ENCODE measurements at places on chromosomes 7 and 10.

DNA sequence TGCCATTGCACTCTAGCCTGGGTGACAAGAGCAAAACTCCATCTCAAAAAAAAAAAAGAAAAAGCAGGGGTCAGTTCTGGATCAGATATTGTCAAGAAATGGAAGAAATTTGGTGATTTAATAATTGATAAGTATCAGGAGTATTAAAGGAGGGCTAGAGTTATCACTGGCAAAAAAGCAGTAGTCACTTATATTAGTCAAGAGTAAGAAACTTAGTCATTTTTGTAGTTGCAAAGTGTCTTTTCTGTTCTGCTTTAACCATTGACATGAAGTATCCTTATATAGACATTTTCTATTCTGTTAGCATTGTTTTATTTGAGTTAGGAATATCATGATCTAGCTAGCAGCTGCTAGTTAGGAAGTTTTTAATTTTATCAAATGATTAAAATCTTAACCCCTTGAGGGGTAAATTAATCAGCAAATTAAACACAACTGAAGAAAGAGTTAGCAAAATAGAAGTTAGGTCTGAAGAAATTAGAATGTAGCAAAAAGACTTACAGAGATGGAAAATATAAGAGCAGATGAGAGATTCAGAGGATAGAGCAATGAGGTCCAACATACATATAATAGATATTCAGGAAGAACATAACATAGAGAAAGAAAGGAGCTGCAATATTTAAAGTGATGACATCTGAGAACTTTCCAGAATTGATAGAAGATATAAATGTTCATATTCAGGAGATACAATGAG lies 7.3 kb upstream of the CCDC6 start:
- DNase-seq: no peak

GRCh38 chr7:9036080-9036479 lies 602.7 kb downstream of the NXPH1 start:
- no peak for DNase-seq

DNA sequence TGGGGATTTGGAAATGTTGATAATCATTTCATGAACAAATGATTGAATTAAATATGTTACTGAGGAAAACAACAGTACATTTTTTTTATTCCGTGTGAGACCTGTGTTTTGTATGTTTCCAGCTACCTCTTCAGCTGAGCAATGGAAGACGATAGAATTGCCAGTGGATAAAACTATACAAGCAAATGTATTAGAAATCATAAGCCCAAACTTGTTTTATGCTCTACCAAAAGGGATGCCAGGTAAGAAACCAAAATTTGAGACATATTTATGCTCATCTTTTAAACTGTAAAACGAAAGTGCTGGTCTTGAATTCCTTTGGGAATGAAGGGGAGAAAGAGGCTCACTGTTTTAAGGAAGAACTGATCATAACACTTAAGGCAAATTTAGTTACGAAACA lies 17.8 kb upstream of the VWA2 start:
- DNase-seq: no peak

GRCh38 chr7:98624846-98625420 lies 7.8 kb downstream of the NPTX2 start:
- no peak for DNase-seq

DNA sequence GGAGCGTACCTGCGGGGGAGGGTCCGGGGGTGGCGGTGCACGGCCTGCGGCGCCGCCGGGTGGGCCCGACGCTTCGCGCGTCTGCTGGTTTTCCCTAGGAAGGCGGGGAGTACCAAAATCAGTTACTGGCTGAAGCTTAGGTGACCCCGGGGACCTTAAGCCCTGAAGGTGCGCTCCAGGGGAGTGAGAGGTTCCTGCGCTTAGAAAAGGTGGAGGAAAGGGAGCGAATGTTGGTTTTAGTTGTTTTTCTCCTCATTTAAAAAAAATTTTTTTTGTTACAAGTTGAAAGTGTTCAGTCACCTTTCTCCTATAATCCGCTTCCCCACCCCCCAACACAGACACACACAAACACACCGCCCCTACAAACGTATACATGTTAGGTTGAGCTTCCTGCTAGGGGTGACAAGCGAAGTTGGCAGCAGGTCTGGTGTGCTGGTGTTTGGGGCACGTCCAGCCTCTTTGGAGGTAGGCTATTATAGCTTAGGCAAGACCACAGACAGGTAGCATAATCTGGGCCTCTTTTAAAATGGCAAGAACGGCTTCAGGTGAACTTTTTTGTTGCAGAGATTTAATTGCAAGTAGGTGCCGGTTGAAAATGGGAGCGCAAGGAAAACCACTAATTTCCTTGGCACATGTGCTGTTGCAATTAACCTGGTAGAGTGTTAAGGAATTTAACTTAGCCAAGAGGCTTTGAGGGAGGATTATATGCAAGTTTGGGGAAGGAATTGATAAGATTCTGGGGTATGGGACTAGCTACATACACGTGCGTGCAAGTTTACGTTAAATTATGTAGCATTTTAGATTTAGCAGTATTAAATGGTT lies 945 bp downstream of the ADD3 start:
- peak; percentile 65 for DNase-seq

GRCh38 chr10:97498841-97499560 lies at the start of gene UBTD1:
UBTD1 (plus strand) TSS chr10:97498924; CDS start chr10:97499204, 280 bp downstream.
- DNase-seq: peak; percentile 59

GRCh38 chr10:91002656-91003055 lies 81.8 kb upstream of the ANKRD1 start:
- no peak for DNase-seq

DNA sequence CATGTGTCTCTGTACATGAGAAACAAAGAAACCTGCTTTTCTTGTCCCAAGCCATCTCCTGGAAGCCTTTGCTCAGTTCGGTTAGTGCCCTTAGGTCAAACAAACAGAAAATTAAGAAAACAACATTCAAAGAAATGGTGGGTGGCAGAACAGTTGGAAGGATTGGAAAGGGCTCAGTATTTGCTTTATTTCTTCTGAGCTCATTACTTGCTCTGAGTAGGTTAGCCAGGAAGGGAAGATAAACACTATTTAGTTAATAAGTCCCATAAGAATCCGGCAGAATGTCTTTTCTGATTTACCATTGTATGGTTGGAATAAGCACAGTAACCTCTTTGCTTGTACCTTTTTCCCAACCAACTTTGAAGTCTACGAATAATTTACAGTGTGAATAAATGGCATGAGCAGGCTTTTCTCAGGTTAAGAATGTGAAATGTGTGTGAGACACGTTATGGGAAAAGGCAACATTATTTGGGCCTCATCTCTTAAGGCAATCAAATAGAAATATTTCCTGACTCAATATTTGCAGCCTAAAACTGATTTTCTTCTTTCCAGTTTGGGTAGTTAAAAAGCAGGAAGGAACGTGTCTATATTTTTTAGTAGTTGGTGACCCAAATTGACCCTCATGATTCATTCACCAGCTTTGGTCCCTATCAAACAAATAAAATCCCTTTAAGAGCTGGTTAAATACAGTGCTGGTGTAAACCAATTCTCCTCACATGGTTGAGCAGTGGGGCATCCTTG lies 158.5 kb downstream of the DKK1 start:
- DNase-seq: no peak

DNA sequence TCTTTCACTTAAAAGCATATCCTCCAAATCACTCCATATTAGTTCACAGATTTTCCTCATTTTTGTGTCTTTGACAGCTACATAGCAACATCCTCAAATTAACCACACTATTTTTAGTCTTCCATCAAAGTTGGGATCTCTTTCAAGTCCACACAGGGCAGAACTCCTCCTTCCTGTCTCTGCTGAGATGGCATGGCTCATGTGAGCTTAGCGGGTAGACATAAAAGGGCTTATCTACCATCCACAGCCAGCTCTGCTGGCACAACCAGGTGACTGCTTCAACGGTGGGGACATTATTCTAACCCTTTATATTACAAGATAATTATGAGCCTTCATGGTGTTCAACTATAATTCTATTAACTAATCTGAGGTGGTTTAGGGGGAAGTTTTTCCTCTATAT lies 35.5 kb downstream of the ICA1 start:
- DNase-seq: no peak

DNA sequence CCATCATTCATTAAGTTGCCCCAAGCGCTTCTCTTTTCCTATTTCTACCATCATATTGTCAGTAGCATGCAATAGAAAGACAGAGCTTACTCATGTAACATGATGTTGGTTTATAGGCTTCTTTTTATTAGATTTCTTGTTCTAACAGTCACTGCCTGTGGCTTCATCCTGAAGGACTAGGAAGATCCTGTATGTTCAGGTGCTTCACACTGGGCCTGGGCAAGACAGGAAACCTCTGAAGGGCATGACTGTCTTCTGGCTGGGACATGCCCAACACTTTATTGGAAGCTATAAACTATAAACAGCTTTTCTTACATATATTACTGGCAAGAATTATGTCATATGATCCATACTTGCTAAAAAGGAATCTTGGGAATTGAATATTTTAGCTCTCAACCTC lies 258.4 kb upstream of the AKR1E2 start:
- DNase-seq: no peak
